ENCODE measurements at places on chromosomes 2 and 18.
A peak's percentile ranks its signal among the peaks of the same experiment; 100 is the strongest.

DNA sequence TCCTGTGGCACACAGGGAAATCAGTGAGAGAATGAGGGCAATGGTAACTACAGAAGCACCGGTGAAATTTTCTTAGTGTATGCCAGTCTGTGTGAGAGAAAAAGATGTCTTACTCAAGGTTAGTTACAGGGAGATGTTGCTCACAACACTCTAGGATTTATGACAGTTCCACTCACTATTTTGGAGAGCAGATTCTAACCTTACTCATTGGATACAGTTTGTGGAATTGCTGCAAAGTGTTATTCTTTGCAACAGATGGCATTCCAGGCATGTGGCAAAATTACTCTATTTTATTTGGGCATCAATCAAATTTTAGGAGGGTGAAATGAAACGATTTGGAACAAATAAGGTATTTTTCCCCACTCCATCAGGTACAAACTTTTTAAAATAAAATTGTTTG is 449.1 kb downstream of the PIK3C3 start:
- DNase-seq = no peak

- peak; percentile 47 for DNase-seq
These were observed 114.0 kb downstream of the FAM210A start for GRCh38 chr18:13612196-13612997.

DNA sequence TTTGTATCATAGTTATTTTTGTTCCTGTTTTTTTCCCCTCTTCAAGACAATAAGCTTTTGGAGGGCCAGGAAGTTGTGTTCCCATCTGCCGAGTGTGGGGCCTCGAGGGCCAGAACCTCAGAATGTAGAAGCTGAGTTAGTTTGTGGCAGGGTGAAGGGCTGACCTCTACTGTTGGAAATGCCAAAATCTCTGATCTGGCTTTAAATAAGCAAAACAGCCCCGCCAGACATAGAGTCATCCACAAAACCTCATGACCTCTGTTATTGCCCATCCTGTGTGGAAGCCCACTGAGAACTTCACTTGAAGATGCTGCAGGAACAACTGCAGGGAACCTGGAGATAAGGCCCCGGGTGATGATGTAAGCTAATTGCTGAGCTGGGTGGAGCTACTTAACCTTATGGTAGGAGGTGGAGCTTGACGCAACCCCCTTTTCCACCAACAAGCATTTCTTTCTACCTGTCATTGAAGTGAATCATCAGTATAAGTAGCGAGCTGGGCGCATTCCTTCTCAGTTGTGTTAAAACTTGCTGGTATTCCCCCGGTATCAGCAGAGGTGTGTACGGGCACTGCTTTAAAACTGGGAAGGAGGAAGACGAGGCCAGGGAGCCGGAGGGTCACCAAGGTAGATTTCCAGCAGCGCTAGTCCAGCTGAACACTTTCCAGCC is 177.2 kb downstream of the NEDD4L start:
- peak; percentile 89 for DNase-seq

GRCh38 chr2:102027036-102027980 is 35.5 kb downstream of the IL1R2 start:
- DNase-seq = no peak

GRCh38 chr2:231988179-231988866 is 26.8 kb downstream of the DIS3L2 start:
- no peak for DNase-seq

DNA sequence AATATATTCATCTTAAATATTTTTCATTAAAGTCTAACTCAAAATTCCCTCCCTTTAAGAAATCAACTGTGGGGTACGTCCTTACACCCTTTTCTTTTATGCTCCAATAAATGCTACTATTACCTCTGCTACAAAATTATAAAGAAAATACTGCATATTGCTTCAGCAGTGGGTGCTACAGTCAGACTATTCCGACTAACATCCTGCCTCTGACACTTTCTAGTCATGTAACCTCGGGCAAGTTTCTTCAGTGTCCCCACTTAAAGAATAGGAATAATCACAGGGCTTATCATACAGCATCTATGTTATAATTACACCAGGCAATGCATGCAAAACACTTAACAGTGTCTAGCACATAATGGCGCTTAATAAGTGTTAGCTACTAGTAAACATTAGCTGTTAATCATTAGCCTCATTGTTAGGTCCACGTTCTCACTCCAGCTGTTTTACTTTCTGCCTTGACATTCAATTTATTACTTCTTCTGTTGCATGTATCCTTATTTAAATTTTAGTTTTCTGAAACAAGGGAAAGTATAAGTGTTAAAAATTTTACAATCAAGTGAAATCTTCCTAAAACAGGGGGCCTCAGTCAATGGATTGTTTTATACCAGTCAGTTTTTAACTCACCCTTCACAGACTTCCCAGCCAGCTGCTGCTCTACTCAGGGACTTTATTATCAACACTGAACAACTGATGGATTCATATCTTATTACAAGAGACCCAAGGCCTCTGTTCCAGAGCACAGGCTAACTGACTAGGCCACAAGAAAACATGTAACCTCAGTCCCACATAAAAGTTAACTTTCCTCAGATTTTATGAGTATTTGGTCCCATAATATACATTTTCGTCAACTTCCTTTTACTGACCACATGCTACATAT is 54.0 kb downstream of the CLASP1 start:
- no peak for DNase-seq

DNA sequence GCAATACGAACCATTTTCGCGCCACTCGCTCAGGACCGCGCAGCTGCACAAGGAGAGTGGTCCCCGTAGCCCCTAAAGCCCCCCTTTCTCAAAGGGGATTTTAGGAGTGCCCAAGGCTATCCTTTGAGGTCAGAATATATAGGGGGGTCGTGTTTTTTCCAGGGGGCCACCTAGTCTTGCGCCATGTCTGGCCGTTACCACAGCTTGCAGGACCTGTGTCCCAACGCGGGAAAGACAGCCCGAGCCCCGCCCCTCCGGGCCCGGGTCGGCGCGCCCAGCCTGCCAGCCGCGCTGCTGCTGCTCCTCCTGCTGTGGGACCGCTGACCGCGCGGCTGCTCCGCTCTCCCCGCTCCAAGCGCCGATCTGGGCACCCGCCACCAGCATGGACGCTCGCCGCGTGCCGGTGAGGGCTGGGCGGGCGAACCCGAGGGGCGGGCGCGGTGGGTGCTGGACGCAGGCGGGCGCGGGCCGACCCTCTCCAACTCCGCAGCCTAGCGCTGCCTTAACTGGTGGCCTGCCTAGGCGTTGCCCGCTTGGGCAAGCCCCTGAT is at the start of gene CDCA7:
TSS of gene CDCA7 (plus strand) at position 291 of the 550 bp plus-strand sequence. CDS start at position 383, 92 bp downstream.
- peak; percentile 94 for DNase-seq

- DNase-seq = no peak
These were observed 27.4 kb upstream of the TTC32 start for GRCh38 chr2:19929226-19929625.

DNA sequence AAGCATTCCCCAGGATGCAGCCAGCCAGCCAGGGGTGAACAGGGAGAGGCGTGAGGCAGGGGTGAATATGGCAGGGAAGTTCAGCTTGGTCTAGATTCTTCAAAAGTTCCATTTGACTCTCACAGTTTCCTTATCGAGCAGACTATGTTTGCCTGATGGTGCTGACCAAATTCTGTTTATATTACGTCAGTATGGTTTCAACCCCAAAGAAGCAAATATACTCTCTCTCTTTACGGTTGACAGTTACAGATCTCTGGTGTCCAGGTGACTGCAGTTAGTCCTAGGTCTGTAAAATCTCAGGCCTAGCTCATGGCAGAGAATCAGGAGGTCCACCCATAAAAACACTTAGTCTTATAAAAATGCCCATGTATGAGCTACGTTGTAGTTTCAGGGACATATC is 38.3 kb upstream of the DNMT3A start:
- DNase-seq = no peak

- DNase-seq = peak; percentile 88
These were observed 507.6 kb upstream of the SPHKAP start for GRCh38 chr2:228689053-228689452.

GRCh38 chr2:102268510-102269199 is 42.7 kb upstream of the IL1RL1 start:
- DNase-seq = no peak

DNA sequence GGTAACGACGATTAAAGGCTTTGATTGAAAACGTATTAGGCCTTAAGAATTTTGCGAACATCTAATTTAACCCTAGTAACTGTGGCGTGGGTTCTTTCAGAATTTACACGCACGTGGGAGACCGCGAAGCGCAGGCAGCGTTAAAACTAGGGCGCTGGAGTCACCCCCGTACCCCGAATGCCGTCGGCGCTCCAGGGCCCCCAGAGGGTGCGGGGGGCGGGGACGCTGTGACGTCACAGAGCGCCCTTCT is 673 bp upstream of the SMCHD1 start:
- DNase-seq = no peak

- DNase-seq = no peak
These were observed 13.3 kb downstream of the ATF2 start for GRCh38 chr2:175154661-175155082.

DNA sequence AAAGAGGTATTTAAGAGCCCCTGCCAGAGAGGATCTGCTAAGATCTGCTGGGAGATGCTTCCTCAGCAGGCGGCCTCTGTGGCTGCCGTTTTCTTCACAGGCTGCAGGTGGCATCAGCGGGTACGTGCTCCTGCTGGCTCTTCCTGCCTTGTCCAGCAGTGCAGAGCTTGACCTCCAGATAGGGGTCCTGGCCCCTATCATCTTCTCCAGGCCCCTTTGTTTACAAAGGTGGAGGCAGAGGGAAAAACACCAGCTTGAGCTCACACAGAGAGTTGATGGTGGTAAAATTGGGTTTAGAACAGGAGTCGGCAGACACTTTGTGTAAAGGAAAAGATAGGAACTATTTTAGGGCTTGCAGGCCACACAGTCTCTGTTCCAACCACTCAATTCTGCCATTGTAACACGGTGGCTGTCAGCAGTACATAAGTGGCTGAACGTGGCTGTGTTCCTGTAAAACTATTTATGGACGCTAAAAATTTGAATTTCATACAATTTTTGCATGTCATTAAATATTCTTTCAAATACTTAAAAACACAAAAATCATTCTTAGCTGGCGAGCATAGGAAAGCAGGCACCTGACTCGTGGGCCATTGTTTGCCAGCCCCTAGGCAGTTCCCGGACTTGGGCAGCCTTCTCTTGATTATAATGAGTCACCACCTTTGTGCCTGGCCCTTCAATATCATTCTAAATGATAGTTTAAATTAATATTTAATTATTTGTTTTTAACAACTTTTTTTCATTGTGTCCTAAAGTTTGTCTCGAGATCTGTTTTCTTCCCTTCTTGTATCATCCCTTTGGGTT is 98.2 kb upstream of the B3GNT7 start:
- DNase-seq = peak; percentile 92

DNA sequence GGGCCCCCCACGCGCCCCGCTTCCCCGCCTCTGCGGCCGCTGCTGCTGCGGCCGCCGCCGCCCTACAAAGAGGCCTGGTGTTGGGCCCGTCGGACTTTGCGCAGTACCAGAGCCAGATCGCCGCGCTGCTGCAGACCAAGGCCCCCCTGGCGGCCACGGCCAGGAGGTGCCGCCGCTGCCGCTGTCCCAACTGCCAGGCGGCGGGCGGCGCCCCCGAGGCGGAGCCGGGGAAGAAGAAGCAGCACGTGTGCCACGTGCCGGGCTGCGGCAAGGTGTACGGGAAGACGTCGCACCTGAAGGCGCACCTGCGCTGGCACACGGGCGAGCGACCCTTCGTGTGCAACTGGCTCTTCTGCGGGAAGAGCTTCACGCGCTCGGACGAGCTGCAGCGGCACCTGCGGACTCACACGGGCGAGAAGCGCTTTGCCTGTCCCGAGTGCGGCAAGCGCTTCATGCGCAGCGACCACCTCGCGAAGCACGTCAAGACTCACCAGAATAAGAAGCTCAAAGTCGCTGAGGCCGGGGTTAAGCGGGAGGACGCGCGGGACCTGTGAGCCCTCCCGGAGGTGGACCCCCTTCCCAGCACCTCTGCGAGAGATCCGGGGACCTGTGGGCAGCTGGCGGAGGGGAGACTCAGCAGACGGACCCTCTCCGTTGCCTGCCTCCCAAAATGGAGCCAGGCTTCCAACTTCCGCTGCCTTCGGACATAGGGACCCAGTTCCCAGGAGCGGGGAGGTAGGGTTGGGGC is 1.9 kb downstream of the SP5 start:
- DNase-seq = peak; percentile 93

DNA sequence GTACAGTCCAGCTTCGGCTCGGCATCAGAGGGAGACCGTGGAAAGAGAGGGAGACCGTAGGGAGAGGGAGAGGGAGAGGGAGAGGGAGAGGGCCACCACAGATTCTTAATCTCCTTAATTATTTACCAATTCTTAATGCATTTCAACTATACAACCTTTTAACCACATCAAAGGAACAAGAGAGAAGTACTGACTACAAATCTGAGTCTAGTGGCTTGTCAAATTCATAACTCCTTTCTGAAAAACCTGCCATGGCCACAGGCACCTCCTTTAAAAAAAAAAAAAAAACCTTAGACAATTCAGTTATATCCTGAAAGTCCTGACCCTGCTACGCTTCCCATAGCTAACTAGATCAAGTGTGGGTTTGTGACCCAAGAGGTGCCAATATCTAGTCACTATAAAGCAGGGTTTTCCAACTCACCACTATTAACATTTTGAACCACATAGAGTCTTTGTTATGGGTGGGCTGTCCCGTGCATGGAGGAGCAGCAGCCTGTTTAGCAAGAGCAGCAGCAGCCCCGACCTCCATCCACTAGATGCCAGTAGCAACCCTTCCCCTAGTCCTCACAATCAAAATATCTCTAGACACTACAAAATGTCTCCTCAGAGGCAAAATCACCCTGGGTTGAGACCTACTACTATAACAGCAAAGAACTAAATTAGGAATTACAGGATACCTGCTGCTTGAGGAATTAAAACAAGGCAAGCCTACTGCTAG is 6.8 kb downstream of the ESCO1 start:
- no peak for DNase-seq

- no peak for DNase-seq
These were observed 25.8 kb downstream of the SANBR start for GRCh38 chr2:61091485-61091884.

- no peak for DNase-seq
These were observed 162.4 kb upstream of the CWC22 start for GRCh38 chr2:180169474-180169873.

GRCh38 chr2:109141727-109142283 is 12.8 kb downstream of the SH3RF3 start:
- no peak for DNase-seq

DNA sequence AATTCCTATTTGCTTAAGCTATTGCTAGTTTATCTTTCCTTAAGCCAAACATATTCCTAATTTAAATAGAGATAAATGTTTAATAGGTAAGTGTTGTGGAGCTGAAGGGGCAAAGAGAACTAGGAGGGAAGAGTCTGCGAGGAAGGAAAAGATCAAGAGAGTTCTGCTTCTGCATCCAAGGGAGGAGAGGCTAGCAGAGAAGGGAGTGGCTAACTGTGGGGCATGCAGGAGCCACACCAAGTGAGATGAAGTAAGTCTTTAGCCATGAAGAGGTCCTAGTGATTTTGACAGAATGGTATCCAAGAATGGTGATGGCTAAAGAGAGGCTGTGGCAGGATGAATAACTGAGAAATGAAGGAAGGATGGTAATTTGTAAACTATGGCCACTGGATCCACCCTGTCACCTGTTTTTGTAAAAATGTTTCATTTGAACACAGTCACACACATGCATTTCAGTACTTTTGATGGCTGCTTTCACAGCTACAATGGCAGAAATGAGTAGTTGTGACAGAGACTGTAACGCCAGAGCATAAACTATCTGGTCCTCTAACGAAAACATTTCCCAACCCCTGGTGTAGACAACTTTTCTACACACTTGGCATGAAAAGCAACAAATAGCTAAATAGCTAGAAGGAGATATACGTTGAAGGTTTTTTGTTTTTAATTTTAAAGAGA is 15.6 kb downstream of the TPGS2 start:
- DNase-seq = no peak

Data from endodermal cell (in vitro differentiated cells).